ENCODE measurements at places on chromosomes 11 and 22.
A peak's percentile ranks its signal among the peaks of the same experiment; 100 is the strongest.

DNA sequence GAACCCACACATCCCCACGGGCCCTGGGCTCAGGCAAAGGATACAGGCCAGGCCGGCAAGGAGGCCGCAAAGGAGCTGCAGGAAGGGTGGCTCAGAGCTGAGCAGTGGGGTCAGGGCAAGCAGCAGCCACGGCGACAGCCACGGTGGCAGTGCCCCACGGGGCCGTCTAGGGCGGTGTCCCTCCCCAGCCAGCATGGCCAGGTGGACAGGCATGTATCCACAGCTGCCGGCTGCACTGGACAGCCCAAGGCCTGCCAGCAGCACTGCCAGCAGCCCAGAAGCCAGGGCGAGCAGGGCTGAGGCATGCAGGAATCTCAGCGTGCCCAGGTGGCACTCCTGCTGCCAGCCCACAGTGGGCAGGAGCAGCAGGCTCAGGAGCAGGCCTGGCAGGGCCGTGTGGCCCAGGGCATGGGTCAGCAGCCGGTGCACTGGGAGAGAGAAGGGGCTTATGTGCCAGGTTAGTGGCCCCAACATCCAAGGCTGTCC, 3.9 kb downstream of the RHBDD3 start:
- no peak for DNase-seq

DNA sequence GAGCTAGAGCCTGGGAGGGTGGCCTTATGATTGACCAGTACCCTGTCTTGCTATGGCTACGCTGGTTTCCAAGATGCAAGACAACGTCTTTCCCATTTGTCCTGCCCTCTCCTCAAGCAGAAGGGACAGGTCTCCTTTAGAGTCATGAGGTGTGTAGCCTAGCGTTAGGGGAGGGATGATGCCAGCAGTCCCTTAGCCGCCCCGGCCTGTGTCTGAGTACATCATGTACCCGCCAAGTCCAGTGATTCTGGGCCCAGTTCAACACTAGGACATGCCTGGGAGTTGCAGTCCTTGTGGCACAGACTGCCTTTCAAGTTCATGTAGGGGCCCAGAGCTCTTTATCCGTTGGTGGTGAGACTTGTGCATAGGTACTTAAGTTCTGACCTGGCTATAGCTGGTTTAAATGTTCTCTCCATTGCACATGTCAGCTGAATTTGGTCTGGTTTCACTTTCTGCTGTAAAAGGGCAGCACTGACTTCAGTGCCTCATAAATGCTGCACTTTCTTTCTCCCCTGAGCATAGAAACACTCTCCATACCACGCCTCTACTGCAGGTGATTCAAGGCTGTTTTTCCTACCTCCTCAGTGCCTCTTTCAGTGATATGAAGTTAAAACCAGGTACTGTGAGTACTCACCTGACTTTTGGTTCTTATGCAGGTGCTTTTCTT, 151.1 kb downstream of the METTL15 start:
- no peak for DNase-seq

DNA sequence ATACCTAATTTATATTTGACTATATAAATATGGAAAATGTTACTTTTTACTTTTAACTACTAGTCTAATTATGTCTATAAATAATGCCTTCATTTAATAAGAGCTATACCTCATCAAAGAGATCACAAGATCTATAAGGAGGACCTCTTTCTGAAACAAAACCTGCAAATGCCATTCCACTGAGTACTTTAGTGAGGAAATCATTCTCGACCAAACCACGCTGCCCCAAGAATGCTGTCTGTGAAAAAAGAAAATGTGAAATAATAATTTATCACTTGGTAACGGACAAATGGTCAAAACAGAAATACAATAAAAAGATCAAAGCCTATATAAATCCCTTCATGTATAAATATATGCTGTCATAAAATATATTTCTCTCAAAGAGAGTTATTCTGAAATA, 301.7 kb downstream of the SBF2 start:
- DNase-seq = no peak

- no peak for DNase-seq
These were observed 35.6 kb downstream of the RTL6 start for GRCh38 chr22:44462246-44463010.

GRCh38 chr11:95788921-95789505, 569 bp downstream of the FAM76B start:
- peak; percentile 43 for DNase-seq

- DNase-seq = no peak
These were observed 43.6 kb downstream of the TEAD1 start for GRCh38 chr11:12717851-12718291.

GRCh38 chr11:14554959-14555358, 34.8 kb upstream of the PSMA1 start:
- DNase-seq = no peak

GRCh38 chr11:85423316-85423715, 203.8 kb downstream of the DLG2 start:
- no peak for DNase-seq

DNA sequence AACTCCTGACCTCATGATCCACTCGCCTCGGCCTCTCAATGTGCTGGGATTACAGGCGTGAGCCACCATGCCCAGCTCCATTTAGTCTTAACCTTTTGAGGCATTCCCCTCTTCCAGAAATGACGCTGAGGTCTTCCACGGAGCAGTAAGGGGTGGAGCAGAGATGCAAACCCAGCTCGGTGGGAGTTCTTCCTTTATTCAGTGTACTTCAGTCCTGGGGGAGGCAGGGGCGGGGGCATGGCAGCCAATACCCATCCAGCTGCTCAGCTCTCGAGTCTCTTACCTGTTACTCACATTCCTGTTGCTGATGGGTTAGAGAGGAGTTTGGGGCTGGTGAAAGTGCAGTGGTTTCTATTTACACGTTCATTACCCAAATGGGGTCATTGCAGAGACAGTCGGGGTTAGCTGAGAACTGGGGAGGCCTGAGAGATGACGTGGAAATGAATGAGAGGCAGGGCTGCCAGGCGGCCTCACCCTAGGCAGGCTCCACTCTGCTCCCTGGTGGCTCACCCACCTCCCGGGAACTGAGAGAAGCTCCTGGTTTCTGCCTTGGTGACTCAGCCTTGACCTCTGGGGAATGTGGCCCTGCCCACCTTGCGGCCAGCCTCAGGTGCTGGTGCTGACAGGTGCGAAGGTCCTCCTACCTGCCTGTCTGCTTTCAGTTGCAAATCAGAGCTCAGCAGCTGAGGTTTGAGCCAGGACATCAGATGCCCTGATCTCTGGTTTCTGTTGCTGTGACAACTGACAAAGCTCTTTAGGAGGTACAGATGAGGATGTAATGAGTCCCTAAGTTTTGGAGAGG, 13.4 kb upstream of the ST14 start:
- DNase-seq = no peak

GRCh38 chr22:29727131-29727523, 7.3 kb downstream of the CABP7 start:
- DNase-seq = peak; percentile 35

GRCh38 chr11:95698676-95699557, 90.7 kb downstream of the FAM76B start:
- DNase-seq = peak; percentile 70

DNA sequence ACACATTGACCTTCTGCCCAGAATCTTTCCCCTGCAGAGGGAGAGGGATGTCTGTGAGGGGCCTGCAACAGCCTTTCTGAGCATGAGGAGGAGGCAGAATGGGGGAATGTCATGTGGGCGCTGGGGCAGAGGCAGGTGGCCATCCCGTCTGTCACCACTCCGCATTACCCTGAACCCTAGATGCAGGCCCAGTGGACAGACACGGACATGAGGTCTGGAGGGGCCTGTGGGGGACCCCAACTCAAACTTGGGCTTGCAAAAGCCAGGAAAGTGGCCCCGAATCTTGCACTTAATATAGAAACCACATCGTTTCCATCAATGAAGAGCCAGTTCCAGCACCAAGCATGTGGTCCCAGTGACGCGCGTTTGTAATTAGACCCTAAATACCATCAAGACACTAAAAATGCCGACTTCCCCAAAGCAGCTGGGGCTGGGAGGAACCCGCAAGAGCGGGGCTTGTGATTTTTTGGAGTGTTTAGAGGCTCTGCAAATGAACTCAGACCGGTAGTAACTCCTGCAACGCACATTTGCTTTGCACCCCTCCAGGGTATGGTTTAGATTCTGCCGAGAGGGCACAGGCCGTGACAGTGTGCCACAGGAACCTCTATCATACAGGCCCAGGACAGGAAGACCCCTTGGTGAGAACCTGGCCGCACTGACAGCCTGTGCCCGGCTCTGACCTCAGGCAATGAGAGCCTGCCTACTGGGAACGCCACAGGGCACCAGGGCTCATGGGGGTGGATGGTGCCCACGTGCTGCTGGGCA, 109.3 kb downstream of the CTTN start:
- DNase-seq = no peak

DNA sequence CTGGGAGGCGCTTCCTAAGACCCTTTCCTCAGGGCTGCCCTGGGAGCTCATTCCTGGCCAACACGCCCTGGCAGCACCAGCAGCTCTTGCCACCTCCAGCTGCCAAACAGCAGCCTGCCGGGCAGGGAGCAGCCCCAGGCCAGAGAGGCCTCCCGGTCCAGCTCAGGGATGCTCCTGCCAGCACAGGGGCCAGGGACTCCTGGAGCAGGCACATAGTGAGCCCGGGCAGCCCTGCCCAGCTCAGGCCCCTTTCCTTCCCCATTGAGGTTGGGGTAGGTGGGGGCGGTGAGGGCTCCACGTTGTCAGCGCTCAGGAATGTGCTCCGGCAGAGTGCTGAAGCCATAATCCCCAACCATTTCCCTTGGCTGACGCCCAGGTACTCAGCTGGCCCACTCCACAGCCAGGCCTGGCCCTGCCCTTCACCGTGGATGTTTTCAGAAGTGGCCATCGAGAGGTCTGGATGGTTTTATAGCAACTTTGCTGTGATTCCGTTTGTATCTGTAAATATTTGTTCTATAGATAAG, 7.6 kb downstream of the SLC39A13 start:
- peak; percentile 96 for DNase-seq

DNA sequence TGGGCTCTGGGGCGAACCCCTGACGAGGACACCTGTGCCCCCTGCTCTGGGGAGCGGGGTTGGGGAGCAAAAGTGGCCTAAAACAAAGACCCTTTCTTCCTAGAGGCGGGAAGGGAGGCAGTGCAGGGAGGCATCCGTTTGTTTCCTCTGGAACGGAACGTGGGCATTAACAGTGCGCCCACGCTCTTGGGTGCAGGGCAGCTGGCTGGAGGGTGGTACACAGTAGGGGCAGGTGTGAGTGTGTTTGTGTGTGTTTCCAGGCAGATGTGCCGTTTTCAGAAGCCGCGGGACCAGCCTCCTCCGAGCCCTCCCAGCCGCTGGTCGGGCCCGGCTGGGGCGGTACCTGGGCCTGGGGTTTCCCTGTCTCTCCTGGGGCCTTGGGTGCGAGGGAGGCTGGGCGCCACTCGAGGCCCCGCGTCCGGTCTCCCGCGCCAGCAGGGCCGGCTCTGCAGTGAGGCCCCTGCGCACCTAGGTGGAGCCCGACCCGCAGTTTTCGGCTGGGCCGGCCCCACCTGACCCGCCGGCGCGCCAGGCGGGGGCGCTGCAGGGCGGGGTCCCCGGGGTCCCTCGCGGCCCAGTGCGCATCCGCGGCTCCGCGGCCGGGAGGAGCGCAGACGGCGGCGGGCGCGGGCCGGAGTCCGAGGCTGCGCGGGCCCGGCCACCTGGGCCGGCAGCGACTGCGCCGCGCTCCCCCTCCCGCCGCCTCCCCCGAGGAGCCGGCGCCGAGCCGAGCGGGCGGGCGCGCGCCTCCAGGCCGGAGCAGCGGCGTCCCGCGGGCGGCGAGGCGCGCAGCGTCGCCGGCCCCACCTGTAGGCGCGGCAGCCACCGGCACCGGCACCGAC, 1252.7 kb downstream of the BRD1 start:
- no peak for DNase-seq

GRCh38 chr22:25677631-25678030, 64.4 kb upstream of the MYO18B start:
- no peak for DNase-seq

GRCh38 chr11:62333768-62334167, 3.5 kb upstream of the ASRGL1 start:
- DNase-seq = no peak

DNA sequence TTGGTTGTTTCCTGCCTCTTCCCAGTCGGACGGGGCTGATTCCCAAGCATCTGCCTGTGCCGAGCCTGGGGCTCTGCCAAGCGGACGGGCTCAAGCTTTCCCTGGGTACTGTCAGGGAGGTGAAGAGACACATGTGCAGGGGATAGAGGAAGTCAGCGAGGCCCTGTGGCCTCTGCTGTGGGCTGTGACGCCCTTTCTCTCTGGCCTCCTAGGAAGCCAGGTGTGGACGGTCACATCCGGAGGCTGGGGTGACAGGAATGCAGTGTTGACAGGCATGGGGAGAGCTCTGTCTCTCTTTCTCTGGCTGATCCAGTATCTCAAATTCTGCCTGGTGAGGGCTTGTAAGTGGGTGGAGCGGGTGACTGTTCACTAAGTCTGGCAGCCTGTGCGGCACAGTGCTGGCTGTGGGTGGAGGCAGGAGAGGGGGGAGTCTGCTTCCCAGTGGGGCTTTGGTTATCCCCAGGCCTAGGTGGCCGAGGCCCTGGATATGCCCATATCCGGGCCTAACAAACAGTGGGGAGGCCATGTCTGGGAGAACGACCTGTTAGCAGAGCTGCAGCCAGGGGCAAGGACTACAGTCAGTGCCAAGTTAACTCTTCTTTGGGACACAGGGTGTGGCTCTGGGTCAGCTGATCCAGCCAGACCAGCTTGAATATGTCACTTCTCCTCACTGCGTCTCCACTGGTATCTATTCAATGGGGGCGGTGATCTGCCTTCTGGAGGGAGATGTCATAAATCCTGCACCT, 1.9 kb downstream of the KCTD17 start:
- DNase-seq = peak; percentile 15

GRCh38 chr22:50730013-50730891, 7.8 kb upstream of the ACR start:
- DNase-seq = no peak

- no peak for DNase-seq
These were observed 24.6 kb upstream of the GRAMD4 start for GRCh38 chr22:46595545-46595944.

GRCh38 chr11:115627071-115627470, 122.9 kb upstream of the CADM1 start:
- no peak for DNase-seq

DNA sequence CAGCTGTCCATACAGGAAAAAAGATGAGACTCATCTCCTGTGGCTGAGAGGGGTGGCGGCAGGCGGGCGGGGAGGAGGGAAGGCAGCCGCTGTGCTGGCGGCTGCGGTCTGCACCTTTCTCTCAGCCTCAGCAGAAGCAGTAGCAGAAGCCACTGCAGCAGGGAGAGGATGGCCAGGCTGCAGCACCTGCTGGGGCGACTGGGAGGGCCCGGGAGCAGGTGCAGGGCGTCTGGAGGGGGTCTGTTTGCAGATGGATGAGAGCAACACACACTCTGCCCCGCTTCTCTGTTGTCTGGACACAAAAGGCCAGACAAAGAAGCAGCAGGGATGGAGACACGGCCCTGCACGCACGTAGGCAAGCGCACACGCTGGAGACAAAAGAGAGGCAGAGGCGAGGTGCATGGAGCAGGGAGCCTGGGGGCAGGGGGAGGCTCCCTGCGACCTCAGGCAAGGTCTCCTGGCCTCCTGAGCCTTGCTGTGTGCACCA, 9.3 kb upstream of the MIAT start:
- no peak for DNase-seq

DNA sequence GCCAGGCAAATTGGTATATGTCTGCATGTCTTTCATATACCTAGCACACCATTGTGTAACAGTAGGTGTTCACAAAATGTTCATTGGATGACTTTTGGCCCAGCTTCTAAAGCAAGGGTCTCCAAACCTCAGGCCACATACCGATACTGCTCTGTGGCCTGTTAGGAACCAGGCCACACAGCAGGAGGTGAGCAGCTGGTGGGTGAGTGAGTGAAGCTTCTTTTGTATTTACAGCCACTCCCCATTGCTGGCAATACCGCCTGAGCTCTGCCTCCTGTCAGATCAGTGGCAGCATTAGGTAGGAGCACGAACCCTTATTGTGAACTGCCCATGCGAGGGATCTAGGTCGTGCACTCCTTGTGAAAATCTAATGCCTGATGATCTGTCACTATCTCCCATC, 836.6 kb downstream of the NTM start:
- DNase-seq = no peak

Measured in fibroblast of the aortic adventitia (primary cell).